Lung (tissue), 17 donors: ENCODE measurements at places on chromosomes 1 and 21. TPM values are rescaled to one million over a fixed set of nuclear protein-coding genes. Genes with fewer than 3 reads are reported as not detected.

Gene PLK3
- total RNA-seq = 45.3 TPM

- H3K36me3 ChIP-seq = no peaks in the 10 kb centered on the region
- no peak for DNase-seq
- H3K4me3 ChIP-seq = no peak overlapping the region
- H3K4me1 ChIP-seq = no peaks in the 10 kb centered on the region
- no peak overlapping the region for H3K27ac ChIP-seq
- H3K27me3 ChIP-seq = peaks cover 10% of the 10 kb centered on the region
Measured at GRCh38 chr1:3038571-3039181, 17.4 kb downstream of the ACTRT2 start.

GRCh38 chr1:247114351-247115140, 10.4 kb upstream of the ZNF669 start:
- no peaks in the 10 kb centered on the region for H3K27me3 ChIP-seq
- H3K4me3 ChIP-seq = no peak overlapping the region
- no peak for DNase-seq
- peaks cover 4% of the 10 kb centered on the region for H3K4me1 ChIP-seq
- H3K27ac ChIP-seq = no peak overlapping the region

DNA sequence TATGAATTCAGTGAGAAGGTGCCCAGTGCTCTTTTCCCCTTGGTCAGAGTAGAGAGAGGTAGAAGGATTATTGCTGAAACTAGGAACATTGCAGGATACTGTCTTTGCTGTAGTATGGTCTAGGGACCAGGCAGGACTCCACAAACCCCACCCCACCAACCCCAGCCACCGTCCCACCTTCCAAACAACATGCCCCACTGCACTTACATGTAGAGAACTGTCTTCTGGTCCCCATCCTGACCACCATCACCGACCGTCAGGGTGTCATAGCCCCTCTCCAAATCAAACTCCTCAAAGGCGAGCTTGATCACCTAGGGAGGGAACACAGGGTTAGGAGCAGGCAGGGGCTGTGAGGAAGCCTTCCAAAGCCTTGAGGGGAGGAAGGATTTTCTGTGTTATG, 71.7 kb upstream of the HMGB4 start:
- H3K27me3 ChIP-seq = no peaks in the 10 kb centered on the region
- H3K4me3 ChIP-seq = no peak overlapping the region
- no peak for DNase-seq
- H3K4me1 ChIP-seq = no peaks in the 10 kb centered on the region
- no peak overlapping the region for H3K27ac ChIP-seq

Gene GBP5
- total RNA-seq = 2.9 TPM

DNA sequence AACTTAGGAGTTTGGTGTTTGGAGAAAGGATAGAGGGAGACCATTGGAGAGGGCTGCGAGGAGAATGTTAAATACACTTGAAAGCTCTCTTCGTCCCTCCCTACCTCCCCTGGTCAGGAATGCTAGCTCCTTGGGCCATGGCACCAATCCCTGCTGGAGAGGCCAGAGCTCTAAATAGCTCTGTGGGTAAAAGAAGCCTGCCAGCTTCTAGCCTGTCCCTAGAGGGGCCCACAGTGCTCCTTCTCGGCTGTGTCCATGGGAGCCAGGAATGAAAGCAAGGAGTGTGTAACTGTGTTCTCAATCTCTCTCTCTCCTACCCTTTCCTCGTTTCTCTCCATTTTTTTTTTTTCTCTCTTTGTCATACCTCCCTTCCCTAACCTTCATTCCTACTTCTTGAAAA, at the start of gene CCDC190:
TSS of gene CCDC190 (minus strand) at position 75 of the 400 bp plus-strand sequence. CDS start 1,529 bp downstream, outside the sequence.
- no peaks in the 10 kb centered on the region for H3K36me3 ChIP-seq
- no peak within 1 kb of the TSS for H3K4me3 ChIP-seq
- H3K27ac ChIP-seq = peak within 1 kb of the TSS; percentile 7
- DNase-seq = peak; percentile 49

- no peak for DNase-seq
- peak overlapping the region; percentile 87 for H3K4me3 ChIP-seq
- peak overlapping the region; percentile 100 for H3K27ac ChIP-seq
- H3K4me1 ChIP-seq = peaks cover 3% of the 10 kb centered on the region
- H3K27me3 ChIP-seq = no peaks in the 10 kb centered on the region
- H3K36me3 ChIP-seq = peaks cover 5% of the 10 kb centered on the region
Measured at GRCh38 chr1:91022518-91022929, 689 bp upstream of the ZNF644 start.

Gene PLA2G2F
- total RNA-seq = not detected

GRCh38 chr1:202888221-202888530, 773 bp downstream of the RABIF start:
- peak overlapping the region; percentile 99 for H3K27ac ChIP-seq
- no peaks in the 10 kb centered on the region for H3K27me3 ChIP-seq
- H3K36me3 ChIP-seq = peaks cover 12% of the 10 kb centered on the region
- peak overlapping the region; percentile 79 for H3K4me3 ChIP-seq
- DNase-seq = no peak
- H3K4me1 ChIP-seq = peaks cover 3% of the 10 kb centered on the region

DNA sequence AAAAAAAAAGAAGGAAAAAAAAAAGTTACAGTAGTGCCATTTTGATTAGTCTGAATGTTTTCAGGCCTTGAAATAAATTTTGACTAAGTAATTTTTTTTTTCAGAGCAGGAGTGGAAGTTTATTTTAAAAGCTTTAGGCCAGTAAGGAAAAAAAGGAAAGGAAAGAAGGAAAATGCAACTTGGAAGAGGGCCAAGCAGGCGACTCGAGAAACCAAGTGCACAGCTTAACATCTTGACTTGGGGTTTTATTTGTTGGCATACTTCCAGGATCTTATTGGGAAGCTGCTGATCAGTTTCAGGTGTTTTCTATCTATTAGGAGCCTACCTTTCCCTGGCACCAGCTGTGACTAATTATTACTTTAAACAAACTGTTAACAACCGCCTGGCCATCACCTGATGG, 41.7 kb downstream of the ATF3 start:
- no peaks in the 10 kb centered on the region for H3K36me3 ChIP-seq
- H3K27me3 ChIP-seq = no peaks in the 10 kb centered on the region
- H3K27ac ChIP-seq = no peak overlapping the region
- no peaks in the 10 kb centered on the region for H3K4me1 ChIP-seq
- DNase-seq = peak; percentile 63
- no peak overlapping the region for H3K4me3 ChIP-seq

DNA sequence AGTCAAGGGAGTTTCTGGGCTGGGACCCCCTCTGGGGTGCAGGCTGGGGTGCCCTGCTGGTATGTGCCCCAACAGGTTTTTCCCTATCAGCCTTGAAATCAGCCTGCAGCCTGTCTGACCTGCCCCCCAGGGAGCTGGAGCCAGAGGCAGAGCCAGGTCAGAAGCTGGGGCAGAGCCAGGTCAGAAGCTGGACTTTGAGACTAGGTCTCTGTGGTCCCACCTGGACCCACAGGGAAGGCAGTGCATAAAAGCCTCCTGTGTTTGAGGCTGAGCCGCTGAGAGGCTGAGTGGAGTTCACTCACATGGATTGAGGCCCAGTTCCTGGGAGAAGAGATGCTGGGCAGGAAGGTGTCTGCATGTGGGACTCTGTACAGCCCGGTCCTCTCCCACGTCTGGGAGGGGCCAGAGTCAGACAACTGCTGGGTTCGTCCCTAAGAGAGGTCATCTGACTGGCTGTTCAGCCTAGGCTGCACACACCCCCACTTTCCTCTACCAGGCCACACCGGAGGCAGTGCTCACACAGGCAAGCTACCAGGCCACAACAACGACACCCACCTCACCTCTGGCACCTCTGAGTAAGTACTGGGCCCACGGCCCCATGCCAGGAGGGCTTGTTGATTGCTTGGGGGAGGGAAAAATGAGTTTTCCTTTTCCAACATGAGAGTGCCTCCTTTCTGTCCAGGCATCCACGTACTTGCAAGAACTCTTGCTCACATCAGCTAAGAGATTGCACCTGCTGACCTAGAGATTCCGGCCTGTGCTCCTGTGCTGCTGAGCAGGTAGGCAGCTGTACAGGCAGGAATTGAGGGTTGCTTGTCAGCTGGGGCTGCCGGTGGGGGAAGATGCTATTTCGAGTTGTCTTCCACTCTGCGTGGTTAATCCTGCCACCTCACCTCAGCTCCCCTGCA, at the start of gene ANXA9:
TSS of gene ANXA9 (plus strand) at position 488 of the 908 bp plus-strand sequence. CDS start 814 bp downstream, outside the sequence.
- no peaks in the 10 kb centered on the region for H3K36me3 ChIP-seq
- peaks cover 3% of the 10 kb centered on the region for H3K4me1 ChIP-seq
- H3K4me3 ChIP-seq = no peak within 1 kb of the TSS
- H3K27ac ChIP-seq = no peak within 1 kb of the TSS

Gene AVPR1B
- total RNA-seq = not detected

DNA sequence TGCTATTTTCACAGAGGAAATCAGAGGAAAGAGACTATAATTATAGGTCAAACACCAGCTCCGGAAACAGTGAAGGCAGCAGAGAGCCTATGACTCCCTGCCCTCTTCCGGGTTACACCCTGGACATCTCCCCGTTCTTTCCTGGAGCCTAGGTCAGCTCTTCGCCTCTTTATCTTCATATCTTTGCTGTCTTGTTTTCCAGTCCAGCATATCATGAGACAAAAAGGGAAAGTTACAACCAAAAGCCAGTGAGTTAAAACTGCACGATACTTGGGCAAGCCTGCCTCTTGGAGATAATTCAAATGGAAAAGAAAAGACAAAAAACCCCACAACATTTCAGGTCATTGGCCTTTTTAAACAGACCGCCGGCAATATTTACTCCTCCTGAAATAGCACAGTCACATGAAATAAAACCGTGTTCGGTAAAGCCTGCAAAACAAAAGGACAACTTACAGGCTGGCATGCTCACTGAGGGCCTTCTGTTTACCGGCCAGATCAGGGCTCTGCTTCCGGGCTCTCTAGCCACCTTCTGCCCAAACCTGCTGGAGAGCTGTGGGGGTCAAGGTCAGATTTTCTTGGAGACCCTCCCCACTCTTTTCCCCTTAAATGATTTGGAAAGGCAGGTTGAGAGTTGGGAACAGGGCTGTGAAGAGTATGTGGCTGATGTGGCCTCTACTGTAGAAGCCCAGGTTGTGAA, 42.8 kb upstream of the PPP2R5A start:
- peak overlapping the region; percentile 72 for H3K27ac ChIP-seq
- H3K27me3 ChIP-seq = no peaks in the 10 kb centered on the region
- H3K4me1 ChIP-seq = no peaks in the 10 kb centered on the region
- H3K4me3 ChIP-seq = no peak overlapping the region
- DNase-seq = no peak

- no peak overlapping the region for H3K4me3 ChIP-seq
- no peaks in the 10 kb centered on the region for H3K27me3 ChIP-seq
- no peak overlapping the region for H3K27ac ChIP-seq
- no peak for DNase-seq
Measured at GRCh38 chr1:163758977-163759670, 437.4 kb downstream of the NUF2 start.

Gene OR10Z1
- total RNA-seq = not detected

DNA sequence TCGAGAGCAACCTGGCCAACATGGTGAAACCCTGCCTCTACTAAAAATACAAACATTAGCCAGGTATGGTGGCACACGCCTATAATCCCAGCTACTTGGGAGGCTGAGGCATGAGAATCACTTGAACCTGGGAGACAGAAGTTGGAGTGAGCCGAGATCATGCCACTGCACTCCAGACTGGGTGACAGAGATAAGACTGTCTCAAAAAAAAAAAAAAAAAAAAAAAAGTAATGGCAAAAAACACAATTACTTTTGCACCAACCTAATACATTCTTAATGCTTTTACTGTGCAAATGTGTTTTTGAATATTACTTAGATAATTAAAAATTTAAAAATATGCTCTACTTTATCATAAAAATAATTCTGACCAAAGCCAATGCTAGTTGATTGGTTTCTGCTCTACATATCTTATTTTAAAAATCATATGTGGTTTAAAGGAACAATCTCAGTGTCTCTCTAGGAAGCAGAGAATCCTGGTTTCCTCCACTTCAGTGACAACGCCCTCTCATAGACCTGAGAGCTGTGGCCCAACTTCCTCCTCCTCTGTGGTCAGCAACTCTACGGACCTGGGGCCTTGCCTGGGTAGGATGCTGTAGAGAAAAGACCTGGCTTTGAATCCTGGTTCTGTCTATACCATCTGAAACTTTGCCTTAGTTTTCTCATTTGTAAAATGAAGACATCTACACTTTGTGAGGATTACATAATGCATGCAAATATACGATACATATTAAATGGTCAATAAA, 64.7 kb downstream of the TGFBR3 start:
- no peaks in the 10 kb centered on the region for H3K4me1 ChIP-seq
- no peaks in the 10 kb centered on the region for H3K27me3 ChIP-seq
- H3K4me3 ChIP-seq = no peak overlapping the region
- no peak overlapping the region for H3K27ac ChIP-seq
- DNase-seq = no peak
- H3K36me3 ChIP-seq = no peaks in the 10 kb centered on the region

- H3K4me3 ChIP-seq = no peak overlapping the region
- H3K27ac ChIP-seq = no peak overlapping the region
- H3K4me1 ChIP-seq = no peaks in the 10 kb centered on the region
- peaks cover 39% of the 10 kb centered on the region for H3K27me3 ChIP-seq
Measured at GRCh38 chr1:22212400-22213233, 69.7 kb upstream of the WNT4 start.

Gene CSRP1
- total RNA-seq = 223 TPM

Gene HDAC1
- total RNA-seq = 90.4 TPM

Gene C1orf116
- 130 TPM for total RNA-seq

GRCh38 chr1:167328306-167328815, 107.7 kb downstream of the POU2F1 start:
- no peaks in the 10 kb centered on the region for H3K27me3 ChIP-seq
- no peak for DNase-seq
- peaks cover 4% of the 10 kb centered on the region for H3K36me3 ChIP-seq
- no peak overlapping the region for H3K4me3 ChIP-seq
- H3K27ac ChIP-seq = no peak overlapping the region
- no peaks in the 10 kb centered on the region for H3K4me1 ChIP-seq

Gene FCMR
- 10.5 TPM for total RNA-seq

Gene ADAMTSL4
- 23.2 TPM for total RNA-seq

DNA sequence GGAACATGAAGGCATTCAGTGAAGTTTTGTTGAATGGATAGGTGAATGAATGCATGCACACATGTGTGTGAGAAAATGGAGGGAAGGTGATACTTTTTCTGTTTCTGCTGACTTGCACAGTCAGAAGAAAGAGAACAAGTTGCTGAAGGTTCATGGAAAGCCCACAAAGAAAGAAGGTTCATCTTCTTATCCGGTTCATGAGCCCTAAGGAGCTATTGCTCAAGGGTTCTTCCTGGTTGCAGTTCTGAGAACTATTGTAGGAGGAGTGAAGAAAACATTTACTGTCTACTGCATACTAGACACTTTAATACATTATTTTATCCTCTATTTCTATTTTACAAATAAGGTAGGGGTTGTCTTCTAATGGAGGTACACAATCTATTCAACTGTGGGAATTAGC, 13.4 kb upstream of the NIBAN1 start:
- H3K36me3 ChIP-seq = no peaks in the 10 kb centered on the region
- H3K4me3 ChIP-seq = no peak overlapping the region
- DNase-seq = no peak
- H3K4me1 ChIP-seq = no peaks in the 10 kb centered on the region
- H3K27ac ChIP-seq = no peak overlapping the region
- H3K27me3 ChIP-seq = no peaks in the 10 kb centered on the region

GRCh38 chr1:63276624-63277023, 45.7 kb upstream of the FOXD3 start:
- no peaks in the 10 kb centered on the region for H3K27me3 ChIP-seq
- no peak for DNase-seq
- H3K4me3 ChIP-seq = no peak overlapping the region
- no peaks in the 10 kb centered on the region for H3K36me3 ChIP-seq

- H3K27ac ChIP-seq = no peak overlapping the region
- H3K4me3 ChIP-seq = no peak overlapping the region
- H3K4me1 ChIP-seq = no peaks in the 10 kb centered on the region
Measured at GRCh38 chr1:53379662-53380002, 51.8 kb upstream of the LRP8 start.

Gene UBL4B
- total RNA-seq = not detected

Gene EMC1
- 52.7 TPM for total RNA-seq
